Sigmoid colon (tissue), 7 donors: ENCODE measurements at places on chromosomes 4 and X. TPM values are rescaled to one million over a fixed set of nuclear protein-coding genes. Genes with fewer than 3 reads are reported as not detected.

DNA sequence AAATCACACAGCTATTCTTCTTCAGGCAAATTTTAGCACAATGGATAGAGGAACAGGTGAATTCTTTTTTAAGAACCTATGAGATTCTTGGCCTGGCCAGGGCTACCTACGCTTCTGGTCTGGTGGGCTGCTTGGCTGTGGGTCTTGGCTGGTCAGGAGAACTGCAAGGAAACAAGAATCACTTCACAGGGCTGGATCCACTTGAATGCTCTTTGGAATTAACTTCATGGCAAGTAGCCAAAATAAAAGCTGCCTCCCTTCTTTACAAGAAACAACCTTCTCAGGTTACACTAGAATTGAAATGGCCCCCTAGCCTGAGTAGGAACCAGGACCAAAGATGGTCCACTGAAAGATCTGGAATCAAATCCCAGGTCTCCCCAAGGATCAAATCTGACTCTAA, 519.1 kb downstream of the IQCM start:
- no peaks in the 10 kb centered on the region for H3K27me3 ChIP-seq
- H3K27ac ChIP-seq = no peak overlapping the region
- peaks cover 12% of the 10 kb centered on the region for H3K4me1 ChIP-seq
- H3K4me3 ChIP-seq = no peak overlapping the region

DNA sequence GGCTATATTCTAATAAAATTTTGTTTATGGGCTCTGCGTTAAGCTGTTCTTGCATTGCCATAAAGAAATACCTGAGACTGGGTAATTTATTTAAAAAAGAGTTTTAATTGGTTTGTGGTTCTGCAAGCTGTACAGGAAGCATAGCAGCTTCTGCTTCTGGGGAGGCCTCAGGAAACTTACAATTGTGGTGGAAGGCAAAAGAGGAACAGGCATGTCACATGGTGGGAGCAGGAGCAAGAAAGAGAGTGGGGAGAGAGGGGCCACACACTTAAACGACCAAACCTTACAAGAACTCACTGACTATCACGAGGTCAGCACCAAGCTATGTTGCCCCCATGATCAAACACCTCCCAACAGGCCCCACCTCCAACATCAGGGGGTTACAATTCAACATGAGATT, 74.0 kb downstream of the FHDC1 start:
- H3K4me3 ChIP-seq = no peak overlapping the region
- DNase-seq = no peak
- no peaks in the 10 kb centered on the region for H3K27me3 ChIP-seq
- no peaks in the 10 kb centered on the region for H3K36me3 ChIP-seq
- H3K27ac ChIP-seq = no peak overlapping the region

DNA sequence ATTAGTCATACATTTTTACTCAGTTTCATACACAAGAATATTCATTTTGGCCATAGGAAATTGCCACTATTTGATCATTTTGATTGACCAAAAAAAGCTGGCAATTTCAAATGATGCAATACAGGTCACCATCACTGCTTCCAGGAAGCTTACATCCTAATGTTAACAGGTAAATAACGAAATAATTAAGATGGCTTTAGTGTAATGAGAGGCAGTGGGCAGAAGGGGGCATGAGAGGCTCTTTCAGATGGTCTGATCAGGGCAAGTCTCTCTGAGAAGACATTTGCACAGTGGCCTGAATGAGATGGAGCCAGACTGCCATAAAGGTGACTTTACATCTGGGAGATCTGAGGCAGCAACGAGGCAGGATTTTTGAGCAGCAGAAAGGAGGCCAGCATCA, 170.7 kb downstream of the SLIT2 start:
- DNase-seq = peak; percentile 67
- no peak overlapping the region for H3K27ac ChIP-seq
- H3K4me1 ChIP-seq = peaks cover 29% of the 10 kb centered on the region
- H3K36me3 ChIP-seq = no peaks in the 10 kb centered on the region
- H3K4me3 ChIP-seq = no peak overlapping the region

- no peaks in the 10 kb centered on the region for H3K4me1 ChIP-seq
- no peaks in the 10 kb centered on the region for H3K27me3 ChIP-seq
- DNase-seq = no peak
- no peaks in the 10 kb centered on the region for H3K36me3 ChIP-seq
Observed at GRCh38 chrX:139538907-139539790, 8.6 kb downstream of the F9 start.

GRCh38 chr4:120007191-120007871, 59.3 kb downstream of the MAD2L1 start:
- H3K4me3 ChIP-seq = no peak overlapping the region
- H3K4me1 ChIP-seq = peaks cover 13% of the 10 kb centered on the region
- H3K27ac ChIP-seq = peak overlapping the region; percentile 24
- DNase-seq = no peak
- H3K36me3 ChIP-seq = no peaks in the 10 kb centered on the region
- H3K27me3 ChIP-seq = no peaks in the 10 kb centered on the region

GRCh38 chr4:68469482-68469881, 22.2 kb downstream of the TMPRSS11E start:
- no peak overlapping the region for H3K27ac ChIP-seq
- DNase-seq = no peak
- H3K4me1 ChIP-seq = no peaks in the 10 kb centered on the region
- no peaks in the 10 kb centered on the region for H3K36me3 ChIP-seq

DNA sequence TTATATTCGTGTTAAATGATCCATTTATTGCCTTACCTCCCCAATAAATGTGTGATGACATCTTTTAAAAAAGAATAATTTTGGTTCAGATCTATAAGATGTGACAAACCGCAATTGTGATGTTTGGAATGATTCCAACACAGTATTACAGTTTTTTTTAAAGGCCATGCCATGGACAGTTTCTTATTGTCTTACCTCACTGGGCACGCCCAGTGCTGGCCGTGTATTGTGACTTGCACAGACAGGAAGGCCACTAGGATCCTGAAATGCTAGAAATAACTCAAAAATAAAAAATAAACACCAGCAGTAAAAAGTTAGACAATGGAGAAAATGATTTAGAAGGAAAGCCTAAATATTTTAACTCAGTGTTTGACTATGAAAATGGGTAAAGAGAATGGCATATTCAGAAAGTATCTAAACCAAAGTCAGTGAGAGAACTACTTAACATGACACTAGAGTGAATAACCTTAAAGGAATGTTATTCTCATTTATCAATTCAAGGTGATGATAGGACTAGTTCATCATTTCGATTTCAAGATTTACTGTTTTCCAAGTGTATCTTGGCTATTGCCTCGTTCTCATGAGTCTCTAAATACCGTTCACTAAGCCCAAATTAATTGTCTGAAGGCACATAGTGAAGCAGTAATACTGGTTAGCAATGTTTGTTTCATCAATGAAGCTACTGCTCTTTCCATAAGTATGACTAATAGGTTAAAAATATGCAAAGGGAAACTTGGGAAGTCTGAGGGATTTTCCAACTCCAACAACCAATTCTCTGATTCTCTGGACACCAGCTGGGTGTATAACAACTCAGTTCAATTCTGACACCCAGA, 46.1 kb upstream of the VEGFC start:
- no peaks in the 10 kb centered on the region for H3K27me3 ChIP-seq
- DNase-seq = no peak
- no peak overlapping the region for H3K4me3 ChIP-seq
- H3K27ac ChIP-seq = no peak overlapping the region

SH3TC1 gene
- 8.8 TPM for total RNA-seq

ITGB1BP2 gene
- 9.9 TPM for total RNA-seq

GSPT2 gene
- total RNA-seq = 3.7 TPM

VSIG4 gene
- total RNA-seq = 102 TPM
